ENCODE measurements at places on chromosomes 3 and 15.

- no peak for DNase-seq
- no peak overlapping the region for H3K4me3 ChIP-seq
- no peaks in the 10 kb centered on the region for H3K36me3 ChIP-seq
- no peak overlapping the region for H3K27ac ChIP-seq
- no peaks in the 10 kb centered on the region for H3K27me3 ChIP-seq
These were observed 36.0 kb downstream of the ZFAND6 start for GRCh38 chr15:80095511-80095910.

GRCh38 chr3:127787571-127788365 is 34.5 kb downstream of the MGLL start:
- no peaks in the 10 kb centered on the region for H3K27me3 ChIP-seq
- peaks cover 8% of the 10 kb centered on the region for H3K4me1 ChIP-seq
- H3K36me3 ChIP-seq = peaks cover 18% of the 10 kb centered on the region
- DNase-seq = no peak

- H3K27ac ChIP-seq = no peak overlapping the region
- no peak for DNase-seq
- no peaks in the 10 kb centered on the region for H3K27me3 ChIP-seq
- H3K4me1 ChIP-seq = no peaks in the 10 kb centered on the region
These were observed 92.1 kb upstream of the TSPAN3 start for GRCh38 chr15:77162872-77163633.

GRCh38 chr3:126732281-126733060 is 28.4 kb downstream of the CHCHD6 start:
- no peak for DNase-seq
- H3K4me3 ChIP-seq = no peak overlapping the region
- H3K27ac ChIP-seq = no peak overlapping the region
- no peaks in the 10 kb centered on the region for H3K27me3 ChIP-seq
- peaks cover 8% of the 10 kb centered on the region for H3K36me3 ChIP-seq
- H3K4me1 ChIP-seq = no peaks in the 10 kb centered on the region

DNA sequence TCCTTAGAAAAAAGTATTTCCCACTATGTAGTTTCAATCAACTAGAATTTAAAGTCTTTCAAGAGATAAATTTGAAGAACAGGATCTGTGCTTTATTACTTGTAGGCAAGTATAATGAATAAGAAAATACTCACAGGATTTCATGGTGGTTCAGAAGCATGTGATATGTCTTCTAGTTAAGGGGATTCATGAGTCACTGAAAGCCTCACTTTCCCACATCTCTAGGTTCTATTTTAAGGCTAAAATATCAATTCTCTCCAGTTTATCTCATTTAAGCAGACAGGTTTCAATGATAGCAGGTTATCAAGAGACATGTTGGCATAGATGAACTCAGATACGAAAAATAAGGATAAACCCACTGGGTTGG is 437.8 kb upstream of the BCHE start:
- H3K4me1 ChIP-seq = peaks cover 3% of the 10 kb centered on the region
- H3K27ac ChIP-seq = no peak overlapping the region
- DNase-seq = no peak

DNA sequence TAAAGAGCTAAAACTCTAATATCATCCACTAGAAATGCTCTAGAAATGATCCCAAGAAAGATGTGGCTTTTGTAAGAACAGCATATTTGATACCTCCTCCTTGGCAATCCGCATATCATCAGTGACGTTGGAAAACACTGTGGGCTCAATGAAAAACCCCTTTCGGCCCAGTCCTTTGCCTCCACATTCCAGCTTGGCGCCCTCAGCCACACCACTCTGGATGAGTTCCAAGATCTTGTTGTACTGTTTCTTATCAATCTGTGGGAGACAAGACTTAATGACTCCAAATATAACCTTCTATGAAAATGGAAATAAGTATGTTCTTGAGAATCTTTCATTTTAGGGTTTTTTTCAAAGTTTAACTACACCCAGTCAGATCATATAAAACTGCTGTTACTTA is 103.6 kb downstream of the ALDH1A2 start:
- H3K4me3 ChIP-seq = no peak overlapping the region
- H3K4me1 ChIP-seq = no peaks in the 10 kb centered on the region
- no peak overlapping the region for H3K27ac ChIP-seq
- peaks cover 2% of the 10 kb centered on the region for H3K27me3 ChIP-seq

- H3K4me1 ChIP-seq = no peaks in the 10 kb centered on the region
- no peak overlapping the region for H3K27ac ChIP-seq
- peaks cover 59% of the 10 kb centered on the region for H3K27me3 ChIP-seq
- no peak for DNase-seq
These were observed 184.7 kb upstream of the LINGO1 start for GRCh38 chr15:77817434-77817833.

DNA sequence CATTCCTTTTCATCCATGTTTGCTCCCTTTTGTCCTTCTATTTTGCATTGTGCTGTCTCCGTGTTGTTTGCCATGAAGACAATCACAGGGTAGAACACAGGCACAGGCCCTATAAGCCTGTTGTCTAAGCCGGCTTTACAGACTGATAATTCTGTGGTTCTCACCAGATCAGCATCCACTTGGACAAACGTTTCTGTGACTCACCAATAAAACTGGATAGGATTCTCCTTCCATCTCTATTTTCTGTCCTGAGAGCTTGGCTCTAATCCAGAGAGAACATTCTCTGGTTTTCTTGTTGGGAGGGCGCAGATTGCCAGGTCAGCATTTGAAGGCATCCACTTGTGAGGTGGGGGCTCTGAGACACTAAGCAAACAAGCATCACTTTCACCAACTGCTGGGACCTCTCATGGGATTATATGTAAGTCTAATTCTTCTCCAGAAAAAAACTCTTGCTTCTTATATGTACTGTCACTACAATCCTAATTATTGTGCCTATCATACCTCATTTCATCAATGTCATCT is 101.6 kb downstream of the ERC2 start:
- no peaks in the 10 kb centered on the region for H3K4me1 ChIP-seq
- no peak overlapping the region for H3K4me3 ChIP-seq
- H3K27me3 ChIP-seq = no peaks in the 10 kb centered on the region

DNA sequence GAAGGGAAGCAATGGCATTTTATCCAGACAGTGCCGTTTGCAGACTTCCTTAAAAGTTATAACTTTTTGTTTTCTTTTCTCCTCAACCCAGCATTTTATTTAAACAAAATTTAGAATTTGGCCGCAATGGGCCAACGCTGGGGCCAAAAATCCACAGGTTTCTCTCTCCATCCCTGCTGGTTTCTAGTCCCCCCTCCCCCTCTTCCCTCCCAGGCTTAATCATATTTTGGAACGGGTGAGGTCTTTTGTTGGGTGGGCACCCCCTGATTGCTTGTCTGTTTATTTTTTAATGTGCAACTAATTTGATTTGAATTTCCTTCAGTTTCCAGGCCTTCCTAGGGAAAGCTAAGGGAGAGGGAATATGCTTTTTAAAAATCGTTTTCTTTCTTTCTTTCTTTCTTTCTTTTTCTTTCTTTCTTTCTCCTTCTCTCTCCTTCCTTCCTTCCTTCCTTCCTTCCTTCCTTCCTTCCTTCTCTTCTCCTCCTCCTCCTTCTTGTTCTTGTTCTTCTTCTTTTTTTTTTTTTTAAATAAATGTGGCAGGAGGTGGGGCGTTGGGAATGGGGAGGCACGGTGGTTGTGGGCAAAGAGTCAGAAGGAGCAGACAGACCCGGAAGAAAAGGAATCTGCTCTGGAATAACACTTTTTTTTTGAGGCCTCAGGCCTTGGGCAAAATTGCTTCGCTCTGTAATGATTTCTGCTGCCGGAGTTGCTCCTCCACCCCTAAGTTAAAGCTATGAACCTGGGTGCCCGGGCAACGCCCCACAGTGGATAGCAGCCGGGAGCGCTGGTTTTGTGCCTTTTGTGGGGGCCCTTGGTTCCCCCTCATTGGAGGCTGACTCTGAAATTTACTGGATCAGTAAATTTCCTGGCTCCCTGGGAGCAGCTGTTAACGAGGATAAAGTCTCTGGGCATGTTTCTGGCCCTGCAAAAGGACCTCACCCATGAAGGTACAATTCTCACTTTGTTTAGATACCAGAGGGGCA is 1.9 kb downstream of the FNDC3B start:
- H3K4me3 ChIP-seq = peak overlapping the region; percentile 94
- no peaks in the 10 kb centered on the region for H3K36me3 ChIP-seq
- H3K27me3 ChIP-seq = no peaks in the 10 kb centered on the region
- DNase-seq = peak; percentile 59
- peak overlapping the region; percentile 80 for H3K27ac ChIP-seq

DNA sequence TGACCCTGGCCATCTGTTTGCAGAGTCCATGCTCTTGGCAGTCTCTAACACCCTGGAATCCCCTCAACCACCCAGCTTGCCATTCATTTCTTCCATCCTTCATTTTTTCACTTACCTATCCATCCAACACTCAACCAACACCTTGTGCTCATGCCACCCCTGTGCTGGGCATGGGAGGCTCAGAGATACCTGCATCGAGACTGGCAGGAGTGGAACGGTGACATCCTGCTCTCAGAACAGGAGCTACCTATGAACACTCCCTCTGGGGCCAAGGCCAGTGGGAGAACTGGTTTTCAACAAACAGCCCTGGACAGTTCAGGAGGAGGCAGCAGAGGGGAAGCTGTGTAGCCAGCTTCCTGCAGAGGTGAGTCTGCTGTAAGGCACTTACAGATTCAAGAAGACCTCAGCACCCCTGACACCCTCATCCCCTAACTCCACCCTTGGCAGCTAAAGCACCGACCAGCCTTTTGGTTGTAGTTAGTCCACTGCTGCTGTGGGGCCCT is 19.5 kb upstream of the ATP2B2 start:
- no peaks in the 10 kb centered on the region for H3K36me3 ChIP-seq
- H3K4me1 ChIP-seq = no peaks in the 10 kb centered on the region
- no peaks in the 10 kb centered on the region for H3K27me3 ChIP-seq

GRCh38 chr3:153666991-153667740 is 454.0 kb upstream of the ARHGEF26 start:
- H3K27me3 ChIP-seq = no peaks in the 10 kb centered on the region
- H3K36me3 ChIP-seq = no peaks in the 10 kb centered on the region
- H3K4me3 ChIP-seq = no peak overlapping the region
- no peak for DNase-seq
- no peak overlapping the region for H3K27ac ChIP-seq

DNA sequence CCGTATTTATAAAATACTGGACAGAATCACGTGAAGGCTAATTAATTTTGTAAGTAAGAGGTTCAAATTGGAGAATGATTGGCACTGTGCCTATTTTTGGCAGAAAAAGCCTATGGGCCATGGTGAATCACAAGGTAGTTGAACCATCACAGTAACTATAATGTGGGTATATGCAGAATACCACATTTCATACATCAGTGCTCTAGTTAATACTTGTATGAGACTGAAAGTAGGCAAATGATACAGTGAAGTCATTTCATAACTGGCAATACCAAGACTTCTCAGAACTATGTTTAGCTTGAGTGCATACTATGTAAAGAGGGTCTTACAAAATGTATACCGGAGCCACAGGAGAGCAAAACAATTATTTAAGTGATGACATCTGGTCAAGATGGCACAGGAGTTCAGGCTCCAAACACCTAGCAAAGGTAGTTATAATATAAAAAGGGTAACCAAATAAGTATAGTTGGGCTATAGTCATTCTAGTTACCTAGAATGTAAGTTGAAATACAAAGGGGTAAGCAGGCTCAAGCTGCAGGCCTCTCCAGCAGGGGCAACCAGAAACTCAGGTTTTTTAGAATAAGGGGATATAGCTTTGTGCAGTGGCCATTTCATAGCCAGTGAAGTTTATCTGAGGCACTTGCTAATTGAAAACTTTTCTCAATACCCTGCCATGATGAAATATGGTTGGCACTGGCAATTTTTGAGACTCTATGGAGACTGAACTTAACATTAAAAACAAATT is 19.1 kb downstream of the GPR160 start:
- no peaks in the 10 kb centered on the region for H3K27me3 ChIP-seq
- H3K36me3 ChIP-seq = no peaks in the 10 kb centered on the region
- no peak overlapping the region for H3K27ac ChIP-seq
- no peak for DNase-seq
- no peak overlapping the region for H3K4me3 ChIP-seq

GRCh38 chr15:77742127-77742526 is 109.4 kb upstream of the LINGO1 start:
- H3K27me3 ChIP-seq = no peaks in the 10 kb centered on the region
- DNase-seq = no peak
- H3K4me3 ChIP-seq = no peak overlapping the region

DNA sequence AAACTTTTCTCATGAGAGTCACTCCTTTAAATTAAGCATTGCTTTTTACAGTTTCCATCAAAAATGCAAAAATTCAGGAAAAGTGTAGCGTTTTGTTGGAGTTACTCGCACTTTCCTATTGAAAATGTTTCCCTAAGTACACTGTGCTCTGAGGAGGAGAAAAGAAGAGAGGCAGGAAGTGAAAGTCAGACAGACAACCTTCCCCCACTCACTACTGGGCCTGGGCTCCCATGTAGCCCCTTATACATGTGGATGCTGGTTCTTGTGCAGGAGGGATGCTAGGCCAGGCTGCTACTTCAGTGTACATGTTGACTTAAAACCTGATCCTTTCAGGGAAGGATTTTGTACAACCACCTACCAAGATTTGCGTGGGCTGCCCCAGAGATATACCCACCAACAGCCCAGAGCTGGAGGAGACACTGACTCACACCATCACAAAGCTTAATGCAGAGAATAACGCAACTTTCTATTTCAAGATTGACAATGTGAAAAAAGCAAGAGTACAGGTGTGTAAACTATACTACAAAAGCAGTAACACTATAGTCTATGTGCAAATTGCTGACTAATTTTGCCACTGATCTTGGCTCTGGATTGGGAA is 15.1 kb downstream of the KNG1 start:
- H3K27ac ChIP-seq = no peak overlapping the region
- no peaks in the 10 kb centered on the region for H3K4me1 ChIP-seq
- no peak overlapping the region for H3K4me3 ChIP-seq
- no peaks in the 10 kb centered on the region for H3K36me3 ChIP-seq

DNA sequence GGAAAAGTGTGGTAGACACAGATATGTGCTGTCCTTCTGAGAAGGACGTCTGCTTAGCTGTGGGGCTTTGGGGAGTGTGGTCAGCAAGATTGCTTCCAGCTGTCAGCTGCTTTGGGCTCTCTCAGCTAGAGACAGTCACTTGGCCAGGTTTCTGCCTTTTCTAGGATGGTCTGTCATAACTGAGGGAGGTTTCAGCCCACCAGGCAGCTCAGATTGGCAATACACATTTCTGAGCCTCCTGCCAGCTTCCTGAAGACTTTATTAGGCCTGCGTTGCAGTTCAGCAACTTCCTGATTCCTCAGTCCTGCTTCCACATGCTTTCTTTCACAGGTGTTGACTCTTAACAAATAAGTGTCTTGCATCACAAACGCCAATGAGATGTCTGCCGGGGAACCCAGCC is 286.5 kb downstream of the SQOR start:
- H3K27ac ChIP-seq = no peak overlapping the region
- H3K4me1 ChIP-seq = no peaks in the 10 kb centered on the region
- H3K36me3 ChIP-seq = no peaks in the 10 kb centered on the region
- H3K27me3 ChIP-seq = no peaks in the 10 kb centered on the region
